ENCODE measurements at places on chromosomes 7 and 10.

GRCh38 chr10:99630433-99630832, 10.2 kb upstream of the SLC25A28 start:
- DNase-seq = peak; percentile 59

DNA sequence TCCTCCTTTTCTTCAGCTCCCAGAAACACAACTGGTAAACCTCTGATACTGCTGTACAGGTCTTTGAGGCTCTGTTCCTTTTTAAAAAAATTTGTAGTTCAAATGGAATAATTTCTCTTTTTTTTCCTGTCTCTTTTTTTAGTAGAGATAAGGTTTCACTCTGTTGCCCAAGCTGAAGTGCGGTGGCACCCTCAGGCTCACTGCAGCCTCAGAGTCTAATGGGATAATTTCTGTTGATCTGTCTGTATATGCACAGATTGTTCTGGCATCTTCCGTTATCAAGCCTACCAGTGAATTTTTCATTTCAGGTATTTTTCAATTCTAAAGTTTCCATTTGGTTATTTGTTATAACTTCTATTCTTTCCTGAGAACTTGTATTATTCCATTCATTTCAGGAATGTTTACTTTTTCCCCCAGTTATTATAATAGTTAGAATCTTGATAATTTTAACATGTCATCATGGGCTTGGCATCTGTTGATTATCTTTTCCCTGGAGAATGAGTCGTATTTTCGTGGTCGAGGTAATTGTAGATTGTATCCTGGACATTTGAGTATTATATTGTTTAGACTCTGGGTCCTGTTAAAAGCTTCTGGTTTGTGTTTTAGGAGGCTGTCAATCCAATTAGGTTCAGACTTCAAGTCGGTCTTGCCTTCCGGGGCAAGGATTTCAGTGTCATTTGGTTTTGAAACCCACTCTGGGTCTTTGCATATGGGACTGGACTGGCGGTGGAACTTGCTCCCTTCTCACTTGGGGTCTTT, 24.5 kb downstream of the CRCP start:
- no peak for DNase-seq

- no peak for DNase-seq
These were observed 7.9 kb downstream of the ADGRA1 start for GRCh38 chr10:133095586-133095985.

GRCh38 chr10:93553482-93554315, 12.8 kb upstream of the FFAR4 start:
- DNase-seq = no peak

- no peak for DNase-seq
These were observed 32.1 kb upstream of the EZH2 start for GRCh38 chr7:148916186-148916585.

DNA sequence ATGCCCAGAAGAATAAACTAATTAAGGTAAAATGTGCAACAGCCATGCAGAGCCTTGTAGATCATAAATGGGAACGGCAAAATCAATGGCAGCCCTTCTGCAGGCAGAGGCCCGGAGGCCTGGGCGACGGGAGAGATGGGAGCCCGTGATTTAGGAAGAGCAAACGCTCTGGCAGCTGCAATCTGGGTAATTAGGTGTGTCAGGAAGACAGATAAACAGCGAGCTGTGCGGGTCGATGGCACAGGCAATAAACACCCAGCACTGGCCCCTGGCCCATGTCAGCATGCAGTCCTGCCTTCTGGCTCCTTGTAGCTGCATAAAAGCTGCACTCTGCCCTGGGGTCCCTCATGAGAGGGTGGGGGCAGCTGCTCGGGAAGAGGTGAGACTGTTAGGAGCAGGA, 78.0 kb downstream of the GOLGA7B start:
- no peak for DNase-seq

DNA sequence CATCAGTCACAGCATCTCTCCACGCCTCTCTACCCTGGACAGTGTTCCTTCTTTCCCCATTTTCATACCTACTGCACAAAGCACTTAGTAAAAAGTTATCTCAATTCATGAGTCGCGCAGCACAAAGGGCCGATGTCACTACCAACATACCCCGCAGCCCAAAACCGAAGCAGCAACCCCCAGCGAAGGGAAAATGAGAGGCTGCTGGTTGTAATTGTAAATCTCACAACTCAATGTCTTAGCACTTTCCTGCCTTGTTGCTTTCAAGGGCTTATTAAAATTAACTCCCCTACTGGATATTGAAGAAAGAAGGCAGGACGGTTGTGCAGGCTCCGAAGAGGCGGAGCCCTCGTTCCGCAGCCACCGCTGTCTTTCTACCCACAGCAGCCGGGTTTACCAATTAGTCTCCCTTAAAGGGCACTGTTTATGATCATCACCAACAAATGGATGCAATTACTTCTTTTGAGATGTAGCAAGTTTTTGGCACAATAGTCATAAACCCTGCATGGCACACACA, 6.5 kb downstream of the DIP2C start:
- no peak for DNase-seq

GRCh38 chr7:139255290-139255689, 24.3 kb downstream of the UBN2 start:
- no peak for DNase-seq
